Neural cell (in vitro differentiated cells): ENCODE measurements at places on chromosomes 12 and 14. TPM values are rescaled to one million over a fixed set of nuclear protein-coding genes. Genes with fewer than 3 reads are reported as not detected.

Gene AHSA1
- polyA plus RNA-seq: 207 and 239 TPM in 2 replicates

Gene SERPINA12
- polyA plus RNA-seq: not detected in 2 replicates

Gene PRH2
- polyA plus RNA-seq: not detected in 2 replicates

Gene PIK3C2G
- not detected in 2 replicates for polyA plus RNA-seq

Gene PTHLH
- polyA plus RNA-seq: 0.22 and 1.4 TPM in 2 replicates

Gene ADCK1
- polyA plus RNA-seq: 13.6 and 18.1 TPM in 2 replicates

Gene ACSS3
- polyA plus RNA-seq: 0.31 and 0.52 TPM in 2 replicates

Gene PZP
- polyA plus RNA-seq: not detected in 2 replicates

Gene GDF3
- polyA plus RNA-seq: not detected in 2 replicates

Gene CCDC177
- polyA plus RNA-seq: 3.2 and 4.3 TPM in 2 replicates

Gene PPM1H
- polyA plus RNA-seq: 3.9 and 7.0 TPM in 2 replicates

Gene FOXA1
- not detected in 2 replicates for polyA plus RNA-seq

Gene TSFM
- 30.2 and 37.8 TPM in 2 replicates for polyA plus RNA-seq

Gene KLHDC1
- polyA plus RNA-seq: 5.2 and 6.5 TPM in 2 replicates

Gene SOX5
- polyA plus RNA-seq: 1.8 and 2.0 TPM in 2 replicates

Gene SLCO1B1
- not detected in 2 replicates for polyA plus RNA-seq

Gene RIPK3
- polyA plus RNA-seq: not detected in 2 replicates
